ENCODE measurements at places on chromosomes 4 and X.

DNA sequence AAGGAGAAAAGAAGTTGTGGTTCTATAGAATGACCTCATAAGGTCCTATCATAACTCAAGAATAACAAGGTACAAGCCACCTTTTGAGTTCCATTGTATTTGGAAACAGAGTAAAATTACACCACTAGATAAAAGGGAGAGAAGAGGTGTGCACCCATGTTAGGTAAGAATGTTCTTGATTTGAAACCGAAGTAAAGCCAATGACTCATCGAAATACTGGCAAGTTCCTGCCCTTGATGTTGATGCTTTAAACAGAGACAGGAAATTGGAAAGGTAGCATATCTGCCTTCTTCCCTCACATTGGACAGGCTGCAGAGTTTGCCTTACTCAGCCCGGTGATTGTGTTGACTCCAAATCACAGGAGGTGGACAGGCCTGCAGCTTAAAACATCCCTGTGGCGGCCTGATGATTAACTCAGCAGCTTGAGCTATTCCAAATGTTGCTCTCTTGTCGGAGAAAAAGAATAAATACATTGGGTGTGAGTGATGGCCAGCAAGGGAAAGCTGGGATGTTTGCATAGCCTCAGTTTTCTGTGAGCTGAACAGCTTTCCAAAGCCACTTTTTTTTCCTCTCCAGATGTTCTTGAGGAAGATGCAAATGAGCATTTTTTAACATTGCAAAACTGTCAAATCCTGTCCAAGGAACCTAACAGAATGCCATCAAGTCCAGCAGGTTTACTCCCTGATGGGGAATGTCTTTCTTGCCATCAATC lies 321.1 kb downstream of the NKX6-1 start:
- DNase-seq, result no peak

- DNase-seq, result no peak
Observed at GRCh38 chrX:147891896-147892295, 19.8 kb upstream of the FMR1 start.

DNA sequence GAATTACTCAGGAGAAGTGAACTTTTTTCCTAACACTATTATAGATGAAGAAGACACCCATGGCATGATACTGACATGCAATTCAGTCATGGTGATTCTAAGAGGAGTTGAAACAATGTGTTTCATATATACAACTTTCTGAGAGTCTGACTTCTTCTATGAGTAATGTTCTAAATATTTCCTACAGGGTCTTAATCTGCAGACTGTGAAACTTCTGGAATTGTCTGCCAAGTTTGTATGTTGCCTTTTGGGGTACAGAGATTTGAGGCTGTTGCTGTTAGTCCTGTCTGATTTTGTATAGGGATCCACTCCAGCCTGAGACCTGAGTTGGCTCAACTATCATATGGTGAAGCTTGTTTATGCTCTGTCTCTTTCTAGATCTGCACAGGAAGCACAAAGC lies 160.6 kb upstream of the GATB start:
- no peak for DNase-seq

- DNase-seq, result no peak
Observed at GRCh38 chr4:182600093-182600492, 317.1 kb downstream of the DCTD start.

GRCh38 chrX:22800360-22800759 lies 199.4 kb upstream of the DDX53 start:
- no peak for DNase-seq

DNA sequence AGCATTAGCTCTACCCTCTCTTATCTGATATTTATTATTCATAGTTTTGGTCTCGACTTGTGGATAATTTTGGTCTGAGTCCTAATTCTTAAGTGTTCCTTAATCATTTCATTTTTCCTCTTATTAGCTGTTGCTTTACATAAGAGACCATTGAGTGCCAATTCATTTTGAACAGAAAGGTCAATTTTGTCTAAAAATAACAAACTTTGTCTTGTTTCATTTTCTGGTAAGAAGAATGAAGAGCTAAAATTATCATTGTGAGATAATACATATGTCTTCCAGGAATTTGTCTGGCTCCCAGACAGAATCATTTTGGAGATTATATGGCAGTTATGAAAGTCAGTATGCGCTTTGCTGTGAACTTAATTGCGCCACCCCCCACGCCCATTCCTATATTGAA lies 1471.8 kb downstream of the PCDH7 start:
- DNase-seq, result no peak

DNA sequence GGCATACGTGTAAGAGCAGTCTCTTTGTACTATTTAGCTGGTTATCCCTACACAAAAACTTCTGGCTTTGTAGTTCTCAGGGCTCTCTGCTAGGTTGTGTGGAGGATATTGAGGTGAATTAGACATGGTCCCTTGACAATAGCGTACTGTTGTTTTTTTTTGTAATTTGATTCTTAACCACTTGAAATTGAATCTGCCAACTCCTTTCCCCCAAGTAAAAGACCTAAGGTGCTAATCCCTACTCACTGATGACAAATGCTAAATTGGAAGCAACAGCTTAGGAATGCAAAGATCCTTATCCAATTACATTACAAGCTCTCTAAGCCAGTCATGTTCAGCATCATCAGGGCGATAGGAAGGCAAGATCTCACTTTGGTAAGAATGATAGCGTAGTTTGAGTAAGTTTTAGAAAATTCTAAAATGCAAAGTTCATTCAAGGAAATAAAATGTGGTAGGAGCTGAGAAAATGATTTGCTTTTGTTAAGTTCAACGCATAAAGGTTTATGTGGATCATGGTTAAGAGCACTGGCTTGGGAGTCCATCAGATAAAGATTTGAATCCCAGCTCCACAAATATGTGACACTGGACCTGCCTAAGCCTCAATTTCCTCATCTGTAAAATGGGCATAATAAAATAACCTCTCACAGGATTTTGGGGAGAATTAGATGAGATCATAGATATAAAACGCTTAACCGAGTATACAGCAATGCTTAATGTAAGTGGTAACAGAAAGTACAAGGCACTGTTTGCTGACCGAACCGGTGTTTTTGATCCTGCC lies 39.3 kb downstream of the DOCK11 start:
- DNase-seq, result no peak

- DNase-seq, result no peak
Observed at GRCh38 chr4:141543706-141544105, 92.7 kb upstream of the IL15 start.

DNA sequence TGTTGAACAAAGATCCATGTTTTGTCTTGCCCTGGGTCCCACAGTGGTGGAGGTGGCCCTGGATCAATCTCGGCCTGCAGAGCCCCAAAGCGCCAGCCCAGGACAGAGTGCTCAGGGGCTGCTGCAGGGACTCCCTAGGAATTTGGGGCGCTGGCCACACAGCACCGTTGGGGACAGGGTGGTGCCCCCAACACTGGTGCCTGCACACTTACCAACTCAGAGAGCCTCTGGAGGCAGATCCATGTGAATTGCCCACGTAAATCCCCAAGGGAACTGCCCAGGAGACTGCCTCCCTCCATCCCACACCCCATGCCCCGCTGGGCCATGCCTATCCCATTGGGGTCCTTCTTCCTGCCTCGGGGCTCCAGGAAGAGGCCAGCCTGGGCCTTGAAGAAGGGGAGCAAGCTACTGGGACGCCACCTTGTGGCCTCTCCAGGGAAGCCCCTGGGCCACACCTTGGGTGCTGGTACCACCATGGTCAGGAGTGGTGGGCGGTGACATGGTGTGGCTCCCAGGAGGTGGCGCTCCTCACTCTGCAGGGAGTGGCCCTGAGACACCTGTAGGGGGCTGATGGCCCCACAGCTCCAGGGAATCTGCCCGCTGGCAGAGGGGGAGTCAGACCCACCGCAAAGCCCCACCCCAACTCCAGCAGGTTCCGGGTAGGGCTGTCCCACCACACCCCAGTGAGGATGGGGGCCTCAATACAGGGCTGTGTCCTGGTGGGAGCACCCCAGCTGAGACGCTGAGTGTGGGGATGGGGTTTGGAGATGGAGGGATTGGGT lies 22.8 kb downstream of the CFAP99 start:
- DNase-seq, result peak; percentile 91

DNA sequence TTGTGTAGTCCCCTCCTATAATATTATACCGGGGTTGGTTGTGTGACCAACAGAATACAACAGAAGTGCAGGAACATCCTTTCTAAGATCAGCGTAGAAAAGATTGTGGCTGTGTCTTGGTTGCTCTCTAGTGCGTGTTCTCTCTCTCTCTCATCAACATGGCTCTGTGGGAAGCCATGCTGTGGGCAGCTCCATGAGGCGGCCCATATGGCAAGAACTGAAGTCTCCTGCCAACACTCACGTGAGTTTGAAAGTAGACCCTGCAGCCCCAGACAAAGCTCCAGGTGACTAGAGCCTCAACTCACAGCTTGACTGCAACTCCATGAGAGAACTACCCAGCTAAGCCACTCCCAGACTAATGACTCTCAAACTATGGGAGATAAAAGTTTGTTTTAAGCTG lies 118.7 kb downstream of the TSPAN5 start:
- DNase-seq, result no peak

GRCh38 chr4:148443512-148444295 lies 1.5 kb upstream of the NR3C2 start:
- peak; percentile 74 for DNase-seq

DNA sequence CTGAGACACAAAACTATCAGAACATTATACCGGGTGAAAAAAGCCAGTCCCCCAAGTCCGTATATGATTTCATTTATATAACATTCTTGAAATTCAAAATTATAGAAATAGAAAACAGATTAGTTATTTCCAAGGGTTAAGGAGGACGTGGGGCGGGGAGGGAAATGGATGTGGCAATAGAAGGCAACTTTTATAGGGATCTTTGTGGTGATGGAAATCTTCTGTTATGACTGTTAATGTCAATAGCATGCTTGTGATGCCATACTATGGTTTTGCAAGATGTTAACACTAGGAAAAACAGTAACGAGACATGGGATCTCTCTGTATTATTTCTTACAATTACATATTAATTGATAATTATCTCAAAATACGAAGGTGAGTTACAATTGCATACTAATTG lies 96.4 kb downstream of the LNX1 start:
- DNase-seq, result no peak

DNA sequence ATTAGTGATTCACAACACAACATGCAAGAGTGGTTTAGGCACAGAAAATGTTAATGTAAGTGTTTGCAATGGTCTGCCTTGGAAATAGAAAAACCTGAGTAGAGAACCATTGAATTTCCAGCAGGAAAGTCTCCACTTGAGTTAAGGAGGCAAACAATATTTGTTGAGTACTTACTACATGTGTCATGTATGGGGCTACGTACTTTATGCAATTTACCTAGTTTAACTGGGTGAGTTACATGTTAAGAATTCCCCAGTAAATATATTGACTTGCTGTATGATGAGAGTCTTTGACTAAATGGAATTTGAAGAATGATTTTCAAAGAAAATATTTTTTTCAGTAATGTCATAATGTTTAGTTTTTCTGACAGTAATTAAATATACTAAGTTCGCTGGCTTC lies 7.8 kb upstream of the NPNT start:
- no peak for DNase-seq

GRCh38 chr4:27304751-27305150 lies 444.1 kb downstream of the STIM2 start:
- DNase-seq, result no peak

DNA sequence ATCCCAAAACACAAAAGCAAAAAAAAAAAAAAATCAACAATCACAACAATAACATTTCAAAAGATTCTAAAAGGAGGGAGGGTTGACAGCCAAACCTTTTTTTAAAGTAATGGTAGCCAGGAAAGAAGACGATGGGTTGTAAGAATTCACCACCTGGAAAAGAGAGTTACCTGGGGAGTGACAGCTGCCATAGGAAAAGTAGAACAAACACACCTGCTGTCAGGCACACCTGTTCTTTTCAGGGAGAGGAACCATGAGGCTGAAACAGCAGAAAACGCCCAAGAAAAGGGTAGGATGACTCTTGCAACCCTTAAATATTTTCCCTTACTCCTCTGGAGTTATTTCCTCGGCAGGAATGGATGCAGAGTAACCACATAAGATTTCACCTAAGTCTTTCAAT lies 388.4 kb upstream of the TEX13C start:
- no peak for DNase-seq

DNA sequence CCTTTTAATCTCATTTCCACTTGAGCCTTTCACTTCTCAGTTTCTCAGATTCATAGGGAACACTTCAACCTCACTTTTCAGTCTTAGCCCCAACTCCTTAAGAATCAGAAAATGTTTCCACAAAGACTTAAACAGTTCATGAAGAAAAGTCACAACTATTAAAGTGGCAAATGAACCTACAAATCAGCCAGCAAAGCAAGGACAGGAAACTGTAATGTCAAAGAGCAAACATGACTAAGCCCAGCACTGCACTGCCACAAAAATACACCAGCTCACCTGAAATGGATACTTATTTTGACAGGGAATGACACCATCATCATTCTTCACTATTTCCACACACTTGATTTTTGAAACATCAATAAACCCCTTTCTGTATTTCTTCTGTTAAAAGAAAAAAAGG lies 41.8 kb upstream of the TXK start:
- DNase-seq, result no peak

DNA sequence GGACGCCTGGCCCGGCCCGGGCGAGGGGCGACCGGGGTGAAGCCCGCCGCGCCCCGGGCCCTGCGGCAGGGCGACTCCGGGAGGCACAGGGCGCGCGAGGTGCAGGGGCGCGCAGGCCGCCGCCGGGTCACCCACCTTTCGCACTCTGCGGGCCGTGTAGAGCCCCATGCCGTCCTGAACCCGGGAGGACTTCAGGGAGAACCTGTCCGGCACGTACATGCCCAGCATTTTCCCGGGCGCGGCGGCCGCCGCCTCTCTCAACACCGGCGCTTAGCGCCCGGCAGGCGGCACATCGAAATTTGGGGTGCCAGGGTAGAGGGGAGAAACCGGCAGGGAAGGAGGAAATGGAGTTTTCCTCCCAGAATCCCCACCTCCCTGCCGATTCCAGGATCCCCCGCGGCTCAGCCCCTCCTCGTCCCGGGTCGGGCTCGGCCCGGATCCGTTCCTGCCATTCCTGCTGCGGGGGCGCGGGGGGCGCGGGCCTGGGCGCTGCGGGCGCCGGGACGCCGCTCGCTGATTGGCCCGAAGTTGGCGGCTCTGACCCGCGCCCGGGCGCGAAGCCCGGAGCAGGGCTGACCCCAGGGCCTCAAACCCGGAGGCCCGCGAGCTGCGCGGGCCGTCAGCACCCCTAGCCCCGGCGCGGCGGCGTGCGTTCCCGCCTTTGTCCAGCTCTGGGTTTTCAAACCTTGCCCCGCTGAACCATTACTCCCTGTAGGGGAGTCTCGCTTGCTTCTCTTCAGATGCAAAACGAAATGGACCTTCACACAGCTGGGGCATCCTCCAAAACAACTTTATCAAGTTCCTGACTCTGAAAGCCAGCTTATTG lies at the start of gene PRDM5:
Gene PRDM5, minus strand, starts transcription at position 346 of the 826 bp plus-strand sequence. Its CDS starts 118 bp downstream, at position 228.
- DNase-seq, result peak; percentile 67

GRCh38 chr4:14719053-14719452 lies 283.2 kb upstream of the CPEB2 start:
- no peak for DNase-seq
